Vagina (tissue), 2 donors: ENCODE measurements at places on chromosomes 6 and 20.

- DNase-seq: no peak
These were observed 16.6 kb upstream of the CCND3 start for GRCh38 chr6:41958022-41958856.

DNA sequence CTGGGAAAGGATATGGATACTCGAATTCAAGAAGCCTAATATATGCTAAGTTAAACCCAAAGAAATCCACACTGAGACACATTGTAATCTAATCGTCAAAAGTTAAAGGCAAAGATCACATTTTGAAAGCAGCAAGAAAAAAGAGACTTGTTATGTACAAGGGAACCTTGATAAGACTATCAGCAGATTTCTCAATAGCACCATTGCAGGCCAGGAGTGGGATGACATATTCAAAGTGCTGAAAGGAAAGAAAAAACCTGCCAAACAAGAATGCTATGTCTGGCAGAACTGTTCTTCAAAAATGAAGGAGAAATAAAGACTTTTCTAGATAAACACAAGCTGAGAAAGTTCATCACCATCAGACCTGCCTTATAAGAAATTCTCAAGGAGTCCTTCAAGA is 75.2 kb downstream of the COL21A1 start:
- no peak for DNase-seq

GRCh38 chr6:43878823-43879495 is 108.9 kb downstream of the VEGFA start:
- DNase-seq: no peak

GRCh38 chr6:124758663-124759062 is 203.6 kb upstream of the RNF217 start:
- DNase-seq: no peak
